ENCODE measurements at places on chromosomes 6 and 20.

DNA sequence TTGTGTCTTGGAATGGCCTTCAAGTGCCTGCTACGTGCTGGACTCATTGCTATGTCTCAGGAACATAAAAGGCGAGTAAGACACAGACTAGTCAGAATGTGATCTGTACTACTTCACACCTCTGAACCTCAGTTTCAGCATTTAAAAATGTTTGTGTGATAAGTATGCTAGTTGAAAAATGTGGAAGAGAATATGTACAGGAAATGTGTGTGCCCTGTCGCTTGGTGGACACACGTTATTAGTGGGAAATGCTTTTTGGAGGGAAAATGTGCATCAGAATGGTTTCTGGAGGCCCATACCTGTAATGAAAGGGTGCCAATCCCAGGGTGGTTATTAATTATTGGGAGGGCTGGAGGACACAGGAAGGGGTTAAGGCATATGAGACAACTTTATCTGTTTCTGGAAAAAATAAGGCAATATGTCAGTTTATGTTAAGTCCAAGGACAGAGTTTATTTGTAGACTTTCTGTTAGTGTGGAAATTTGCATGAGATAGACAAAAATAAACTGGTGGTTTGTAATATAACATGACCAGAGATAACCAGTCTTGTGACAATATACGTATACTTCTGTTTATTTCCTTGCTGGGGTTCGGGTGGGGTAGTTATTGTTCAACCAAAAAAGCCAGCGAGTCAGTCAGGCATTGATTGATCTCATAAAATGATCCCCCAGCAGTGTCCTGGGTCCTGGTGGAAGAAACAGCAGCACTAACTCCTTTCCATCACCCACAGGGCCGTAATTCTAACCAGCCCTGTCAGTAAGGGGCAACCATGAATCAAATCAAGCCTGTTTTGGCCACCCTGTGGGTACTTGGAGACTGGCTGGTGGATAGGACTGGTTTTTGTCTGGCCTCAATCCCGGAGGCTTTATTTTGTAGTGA is 117.9 kb downstream of the JARID2 start:
- DNase-seq: no peak

DNA sequence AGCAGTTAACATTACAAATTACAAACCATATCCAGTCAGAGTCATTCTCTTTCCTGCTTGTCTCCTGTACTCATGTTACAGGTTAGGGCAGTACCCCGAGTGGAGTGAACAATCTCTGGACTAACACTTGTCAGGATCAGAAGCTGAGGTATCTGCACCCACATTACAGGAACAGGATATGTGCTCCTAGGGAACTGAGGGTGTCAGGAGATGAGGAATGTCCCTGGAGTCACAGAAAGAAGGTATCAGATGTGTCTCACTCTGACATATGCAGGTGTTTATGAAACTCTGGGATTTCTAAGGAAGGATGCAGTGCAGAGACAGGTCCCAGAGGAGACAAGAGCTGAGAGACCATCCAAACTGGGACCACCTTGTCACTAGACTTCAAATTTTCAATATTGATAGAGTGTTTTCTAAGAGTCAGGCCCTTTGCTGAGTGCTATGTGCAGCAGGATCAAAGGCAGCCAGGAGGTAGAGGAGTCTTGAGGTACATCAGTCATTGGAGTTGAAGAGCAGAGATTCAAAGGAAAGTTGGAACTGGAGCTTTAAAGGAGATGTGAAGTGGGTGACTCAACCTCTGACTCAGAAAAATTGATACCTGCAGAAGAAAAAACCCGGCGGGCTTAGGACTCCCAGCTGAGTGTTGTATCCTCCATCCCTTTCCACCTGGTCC is 12.6 kb downstream of the HLA-DPB1 start:
- DNase-seq: no peak

- peak; percentile 98 for DNase-seq
These were observed 25.1 kb upstream of the PNPLA1 start for GRCh38 chr6:36244641-36245280.

GRCh38 chr20:47280228-47280627 is 76.3 kb downstream of the ZMYND8 start:
- DNase-seq: no peak

DNA sequence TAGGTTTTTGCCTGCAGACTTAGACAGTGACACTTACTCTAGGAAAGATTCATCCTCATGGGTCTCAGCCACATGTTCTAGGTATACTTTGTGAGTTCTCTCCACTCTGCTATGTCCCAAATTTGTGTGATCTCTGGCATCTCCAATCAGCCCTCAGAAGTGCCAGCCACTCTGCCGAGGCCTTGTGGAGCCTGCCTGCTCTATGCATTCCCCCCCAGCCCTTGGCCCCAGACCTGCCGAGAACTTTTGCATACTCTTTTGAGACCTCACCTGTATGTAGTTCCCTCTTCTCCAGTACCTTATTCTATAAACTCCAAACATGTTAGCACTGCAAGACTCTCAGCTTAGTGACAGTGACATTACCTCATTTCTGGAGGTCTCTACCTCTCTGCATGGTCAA is 2170.5 kb upstream of the DEFB115 start:
- DNase-seq: no peak
